ENCODE measurements at places on chromosomes 5 and 9.

DNA sequence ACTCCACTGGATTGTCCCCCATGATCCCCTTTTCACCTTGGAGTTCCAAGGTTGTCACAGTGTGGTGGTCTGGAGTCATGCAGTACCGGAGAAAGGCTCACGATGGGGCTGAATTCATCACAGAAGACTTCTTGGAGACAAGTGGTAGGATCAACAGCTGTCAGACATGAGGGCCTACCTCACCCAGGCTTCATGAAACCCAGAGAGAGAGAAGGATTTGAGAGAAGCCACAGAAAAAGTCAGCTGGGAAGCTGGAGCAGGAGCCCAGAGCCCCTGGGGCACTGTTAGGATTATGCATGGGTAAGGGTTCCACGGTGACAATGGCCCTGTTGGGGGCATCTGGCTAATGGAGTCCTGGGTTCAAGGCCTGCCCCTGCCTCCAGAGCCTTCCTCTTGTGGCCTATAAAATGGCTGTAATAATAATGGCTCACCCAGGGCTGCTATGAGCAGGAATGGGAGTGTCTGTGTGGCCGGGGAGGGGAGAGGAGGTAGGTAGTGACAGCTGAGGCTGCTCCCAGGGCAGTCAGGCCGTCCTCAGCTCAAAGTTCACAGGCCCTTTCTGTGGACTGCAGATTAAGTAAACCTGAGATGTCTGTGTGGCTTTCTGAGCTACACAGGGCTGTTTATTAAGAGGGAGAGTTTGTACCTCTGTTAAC is 910 bp downstream of the TRIM14 start:
- DNase-seq = peak; percentile 14

DNA sequence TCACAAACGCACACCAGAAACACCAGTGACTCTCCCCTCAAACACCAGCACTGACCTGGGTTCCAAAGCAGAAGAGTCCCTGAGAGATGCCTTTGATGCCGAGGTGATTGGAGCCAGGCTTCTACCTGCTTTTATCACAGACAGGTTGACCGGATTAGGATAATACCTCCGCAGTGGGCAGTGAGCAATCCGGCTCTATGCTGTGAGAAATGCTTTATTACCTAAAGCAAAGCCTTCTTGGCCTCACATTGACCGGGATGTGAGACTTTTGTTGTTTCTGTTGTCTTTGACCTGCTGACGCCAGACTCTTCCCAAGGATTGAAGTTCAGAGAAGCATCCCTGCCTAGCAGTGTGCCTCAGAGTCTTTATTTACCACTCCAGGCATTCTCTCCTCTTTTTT is 320.3 kb upstream of the CLINT1 start:
- DNase-seq = no peak

DNA sequence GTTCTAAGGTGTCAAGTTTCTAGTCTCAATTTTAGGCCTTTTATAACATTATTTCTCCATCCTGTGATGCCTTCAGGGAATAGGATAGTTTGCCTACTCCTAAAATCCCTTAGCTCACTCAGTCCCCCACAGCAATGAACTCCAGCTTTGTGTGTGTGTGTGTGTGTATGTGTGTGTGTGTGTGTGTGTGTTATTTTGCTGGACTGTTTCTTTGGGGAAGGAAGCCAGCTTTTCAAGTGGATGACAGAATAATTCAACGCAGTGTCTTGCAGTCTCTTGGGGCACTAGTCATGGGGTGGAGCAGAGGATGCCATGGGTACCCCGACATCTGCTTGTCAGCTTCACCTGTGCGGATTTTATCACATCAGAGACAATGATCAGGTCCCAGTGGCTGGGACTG is 262.8 kb upstream of the DAPK1 start:
- no peak for DNase-seq

DNA sequence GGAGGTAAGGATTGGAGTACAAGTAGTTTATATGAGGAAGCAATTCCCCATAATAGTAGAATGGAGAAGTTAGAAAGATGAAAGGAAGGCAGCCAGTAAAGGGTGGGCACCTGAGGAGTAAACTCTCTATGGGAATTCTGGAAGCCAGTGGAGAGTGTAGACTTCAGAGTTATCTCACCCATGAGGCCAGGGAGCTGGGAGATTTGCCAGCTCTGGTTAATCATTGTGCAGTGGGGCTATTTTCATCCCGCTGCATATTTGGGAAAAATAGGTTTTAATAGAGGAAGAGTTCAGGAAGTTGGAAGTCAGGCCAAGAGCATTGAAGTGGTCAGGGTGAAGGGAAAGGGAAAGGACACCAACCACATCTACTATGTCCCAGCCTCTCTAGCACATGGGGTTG is 242.3 kb upstream of the BRINP1 start:
- DNase-seq = no peak

GRCh38 chr5:42759456-42759855 is 2.8 kb downstream of the CCDC152 start:
- no peak for DNase-seq

DNA sequence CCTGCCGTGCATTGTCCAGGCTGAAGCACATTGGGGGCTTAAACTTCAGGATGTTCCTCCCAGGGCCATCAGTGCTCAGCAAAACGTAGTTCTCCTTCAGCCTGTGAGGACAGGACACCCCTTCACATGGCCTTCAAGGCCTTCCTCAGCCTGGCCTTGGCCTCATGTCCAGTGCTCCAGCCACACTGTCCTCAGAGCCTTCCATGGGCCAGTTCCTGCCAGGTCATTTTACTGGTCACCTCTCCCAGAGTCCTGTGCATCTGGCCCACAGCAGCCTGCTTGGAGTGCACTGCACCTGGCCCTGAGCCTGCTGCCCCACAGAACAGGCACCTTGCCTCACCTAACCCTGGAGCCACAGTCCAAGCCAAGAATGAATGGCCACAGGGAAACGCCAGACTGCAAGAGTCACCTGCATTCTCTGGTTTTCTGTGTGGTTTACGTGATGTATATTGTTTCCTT is 8.7 kb downstream of the HNRNPAB start:
- DNase-seq = no peak

DNA sequence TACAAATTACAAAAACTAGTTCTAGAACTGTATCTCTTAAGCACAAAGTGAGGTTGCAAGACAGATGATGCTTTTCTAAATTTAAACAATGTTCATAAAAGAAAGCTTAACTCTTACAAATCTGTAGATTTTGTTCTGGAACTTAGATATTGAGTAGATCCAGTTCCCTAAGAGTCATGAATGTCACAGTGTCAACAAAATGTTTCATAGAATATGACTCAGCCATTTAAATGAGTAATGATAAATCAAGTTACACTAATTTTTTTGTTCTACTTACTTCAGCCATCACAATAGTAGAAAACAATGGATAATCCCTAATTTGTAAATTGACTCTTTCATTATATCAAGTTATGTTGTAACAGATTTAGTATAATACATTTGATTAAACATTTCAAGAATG is 239.7 kb downstream of the MEF2C start:
- no peak for DNase-seq

DNA sequence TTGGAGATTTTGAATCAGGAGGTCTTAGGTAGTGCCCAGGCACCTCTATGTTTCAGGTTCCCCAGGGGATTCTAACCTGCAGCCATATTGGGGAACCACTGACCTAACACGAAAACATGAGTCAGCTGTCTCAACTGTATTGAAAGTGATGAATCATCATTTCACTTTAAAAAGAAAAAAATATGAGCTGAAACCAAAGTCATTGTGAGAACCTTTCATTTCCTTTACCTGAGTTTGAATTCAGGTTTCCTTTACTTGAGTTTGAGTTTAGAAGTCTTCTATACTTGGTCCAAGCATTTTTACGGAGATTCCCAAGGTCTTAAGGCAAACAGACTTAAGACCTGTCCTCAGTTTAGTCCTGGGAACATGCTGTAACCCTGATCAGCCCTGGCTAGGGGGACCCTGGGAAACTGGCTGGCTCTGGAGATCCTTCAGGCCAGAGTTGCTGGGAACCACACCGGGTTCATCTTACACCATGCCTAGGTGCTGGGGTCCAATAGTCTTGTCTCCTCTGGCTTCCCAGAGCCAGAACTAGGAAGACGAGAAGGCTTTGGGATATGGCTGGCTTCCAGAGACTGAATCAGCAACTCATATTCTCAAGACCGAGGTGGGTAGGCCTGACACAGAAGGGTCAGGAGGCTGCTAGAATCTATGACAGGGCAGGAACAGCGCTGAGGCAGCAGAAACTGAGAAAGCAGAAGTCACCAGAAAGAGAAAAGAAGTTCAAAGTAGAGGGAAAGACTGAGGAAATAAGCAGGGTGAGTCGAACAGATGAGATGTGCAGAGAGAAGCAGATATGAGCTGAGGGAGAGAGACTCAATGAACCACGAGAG is 16.4 kb upstream of the PDCD1LG2 start:
- DNase-seq = no peak

GRCh38 chr5:145237843-145238242 is 597.3 kb downstream of the PRELID2 start:
- DNase-seq = peak; percentile 62

GRCh38 chr9:34541540-34541939 is 18.8 kb upstream of the ENHO start:
- no peak for DNase-seq

DNA sequence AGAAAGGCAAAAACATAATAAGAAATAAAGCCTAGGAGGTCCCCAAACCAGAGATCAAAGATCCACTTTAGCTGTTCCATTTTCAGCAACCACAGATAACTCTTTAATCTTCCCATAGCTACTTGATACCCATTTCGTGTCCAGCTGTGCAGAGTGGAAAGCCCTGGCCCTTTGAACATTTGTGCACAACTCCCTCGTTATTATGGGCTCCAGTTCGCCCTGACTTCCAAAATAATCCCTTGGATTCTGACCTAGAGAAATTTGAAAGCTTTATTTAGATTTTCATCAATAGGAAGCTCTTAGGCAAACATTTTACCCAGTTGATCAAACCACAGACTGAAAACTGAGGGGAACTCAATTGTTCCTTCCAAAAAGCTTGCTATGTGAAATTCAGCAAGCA is 4.8 kb downstream of the MYOT start:
- DNase-seq = no peak

GRCh38 chr5:178119915-178120606 is 6.7 kb downstream of the N4BP3 start:
- DNase-seq = no peak

DNA sequence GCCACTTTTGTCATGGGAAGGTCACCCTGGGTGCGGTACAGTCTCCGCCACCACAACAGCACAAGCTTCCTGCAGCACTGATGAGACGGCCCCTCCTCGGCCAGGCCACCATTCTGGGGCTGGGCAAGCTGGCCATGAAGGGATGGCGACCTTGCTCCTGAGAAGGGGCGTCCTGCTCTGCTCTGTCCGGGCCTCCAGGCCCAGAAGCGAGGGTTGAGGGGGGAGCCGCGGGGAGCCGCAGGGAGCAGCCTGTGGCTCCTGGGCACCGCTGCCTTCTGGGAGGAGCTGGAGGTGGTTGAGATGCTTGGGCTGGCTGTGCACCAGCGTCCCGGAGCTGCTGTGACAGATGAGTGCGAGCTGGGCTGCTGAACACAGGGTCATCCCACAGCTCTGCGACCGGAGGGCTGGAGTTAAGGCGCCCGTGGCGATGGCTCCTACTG is 84.3 kb upstream of the RAPGEF1 start:
- no peak for DNase-seq

- DNase-seq = no peak
These were observed 10.4 kb downstream of the NFIB start for GRCh38 chr9:14303521-14303920.

- no peak for DNase-seq
These were observed 407.1 kb upstream of the TRPC7 start for GRCh38 chr5:136772491-136772890.

DNA sequence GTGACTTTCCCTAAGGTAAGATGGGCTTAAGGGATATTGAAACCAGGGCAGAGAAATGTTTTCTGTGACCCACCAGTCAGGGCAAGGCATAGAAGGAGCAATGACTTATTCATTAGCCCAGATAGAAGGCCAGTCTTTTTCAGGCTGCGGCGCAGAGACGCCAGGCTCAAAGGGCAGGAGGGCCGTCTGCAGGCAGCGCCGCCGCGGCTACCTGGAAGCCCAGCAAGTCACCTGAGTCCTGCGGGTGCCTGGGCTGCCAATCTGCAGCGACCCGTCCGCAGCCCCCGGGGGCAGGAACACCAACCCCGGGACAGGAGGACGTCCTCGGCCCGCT is 322 bp upstream of the SH3GL2 start:
- DNase-seq = no peak

GRCh38 chr9:134708672-134709038 is 67.1 kb downstream of the COL5A1 start:
- DNase-seq = no peak

- no peak for DNase-seq
These were observed 18.5 kb downstream of the C9orf85 start for GRCh38 chr9:71929791-71930440.

- DNase-seq = no peak
These were observed 2306.2 kb upstream of the ACO1 start for GRCh38 chr9:30078195-30078594.

DNA sequence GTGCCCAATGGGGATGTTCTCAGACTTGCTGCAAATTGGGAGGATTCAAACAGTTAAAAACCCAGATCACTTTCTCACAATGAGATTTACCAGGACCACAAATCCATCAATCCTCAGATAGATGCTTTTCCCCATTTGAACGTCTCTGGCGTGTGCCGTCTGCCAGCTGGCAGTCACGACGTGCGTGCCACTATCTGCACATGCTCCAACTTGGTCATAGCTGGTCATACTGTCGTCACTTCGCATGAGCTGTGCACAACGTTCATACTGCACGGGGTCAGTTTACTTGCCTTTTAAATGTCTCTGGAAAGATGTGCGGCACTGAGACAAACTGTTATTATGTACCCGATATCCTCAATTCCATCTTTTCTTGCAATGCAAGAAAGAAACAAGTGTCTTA is 118.3 kb upstream of the RAPGEF1 start:
- no peak for DNase-seq

- no peak for DNase-seq
These were observed 143.3 kb downstream of the GADD45G start for GRCh38 chr9:89748021-89748670.
